ENCODE measurements at places on chromosomes 6 and 20.

GRCh38 chr6:145137425-145137824 is 597.9 kb downstream of the EPM2A start:
- no peak for DNase-seq

- DNase-seq: no peak
Observed at GRCh38 chr6:158634695-158635426, 9.7 kb downstream of the DYNLT1 start.

DNA sequence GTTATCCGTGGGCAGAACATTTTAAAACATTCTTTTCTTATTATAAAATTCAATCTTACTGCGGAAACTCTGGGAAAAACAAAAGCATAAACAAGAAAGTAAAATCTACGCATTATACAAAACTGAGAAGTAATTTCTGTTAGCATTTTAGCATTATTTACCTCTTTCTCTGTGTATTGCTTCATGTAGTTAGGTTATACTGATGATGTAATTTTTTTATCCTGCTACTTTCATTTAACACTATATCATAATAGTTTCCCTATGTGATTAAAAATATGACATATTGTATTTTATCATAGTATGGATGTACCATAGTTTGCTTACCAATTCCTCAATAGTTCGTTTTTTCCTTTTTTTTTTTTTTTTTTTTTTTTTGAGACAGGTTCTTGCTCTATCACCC is 4.2 kb upstream of the GCNT2 start:
- DNase-seq: no peak

- no peak for DNase-seq
Observed at GRCh38 chr20:22984606-22985005, 50.5 kb upstream of the SSTR4 start.

- no peak for DNase-seq
Observed at GRCh38 chr6:105645958-105646357, 243.1 kb upstream of the PREP start.

- DNase-seq: no peak
Observed at GRCh38 chr6:149560736-149561135, 5.4 kb upstream of the GINM1 start.

DNA sequence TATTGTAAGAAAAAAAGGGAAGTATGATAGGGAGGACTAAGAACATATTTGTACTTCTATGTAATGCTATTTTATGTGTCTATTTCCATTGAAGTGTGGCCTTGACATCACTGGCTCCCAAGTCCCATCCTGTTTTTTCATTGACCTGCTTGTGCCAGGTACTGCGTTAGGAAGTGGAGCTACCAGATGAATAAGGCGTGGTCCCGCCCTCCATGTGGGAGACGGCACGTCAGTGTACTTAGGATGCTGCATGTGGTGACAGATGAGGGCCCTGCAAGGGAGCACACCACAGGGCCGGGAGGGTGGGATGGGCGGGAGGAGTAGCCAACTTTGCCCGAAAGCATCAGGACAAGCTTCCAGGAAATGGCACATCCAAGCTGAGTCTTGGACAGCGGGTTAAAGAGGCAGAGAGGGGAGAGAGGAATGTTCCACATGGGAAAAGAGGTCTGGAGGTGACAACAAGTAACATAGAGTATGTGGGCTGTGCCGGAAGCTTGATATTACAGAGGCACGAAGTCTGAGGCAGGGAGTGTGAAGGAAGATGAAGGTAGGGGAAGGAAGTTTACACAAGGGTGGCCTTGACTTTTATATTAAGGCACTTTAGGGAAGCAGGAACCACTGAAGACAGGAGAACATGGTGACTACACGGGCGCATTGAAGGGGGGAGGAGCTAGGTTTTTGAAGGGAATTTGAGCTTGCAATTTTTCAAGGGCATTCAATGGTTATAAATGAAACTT is 140.6 kb downstream of the MTHFD1L start:
- no peak for DNase-seq

- DNase-seq: no peak
Observed at GRCh38 chr6:53758496-53758895, 36.3 kb upstream of the LRRC1 start.

- no peak for DNase-seq
Observed at GRCh38 chr6:35470663-35471120, 2.5 kb downstream of the RPL10A start.

DNA sequence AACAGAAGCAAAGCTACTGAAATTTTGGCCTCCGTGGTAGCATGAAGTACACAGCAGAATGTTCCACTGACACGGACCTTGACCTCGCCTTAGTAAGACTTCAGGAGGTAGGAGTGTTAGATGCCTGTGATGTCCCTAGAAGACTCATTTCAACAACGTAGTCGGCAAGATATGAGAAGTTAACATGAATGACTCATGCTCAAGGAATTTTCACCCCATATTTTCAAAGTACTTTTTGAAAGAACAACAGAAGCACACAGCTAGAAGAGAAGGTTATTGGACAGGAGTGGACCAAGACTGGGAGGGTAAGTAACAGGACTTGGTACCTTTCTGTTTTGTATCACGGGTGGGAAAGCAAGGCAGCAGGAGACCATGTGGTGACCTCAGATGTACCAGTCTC is 78.0 kb downstream of the DZANK1 start:
- DNase-seq: no peak

- DNase-seq: no peak
Observed at GRCh38 chr6:105509506-105510331, 106.8 kb upstream of the PREP start.

GRCh38 chr20:55893031-55893430 is 112.3 kb downstream of the CBLN4 start:
- DNase-seq: no peak

- no peak for DNase-seq
Observed at GRCh38 chr6:102038964-102039363, 645.5 kb downstream of the GRIK2 start.

DNA sequence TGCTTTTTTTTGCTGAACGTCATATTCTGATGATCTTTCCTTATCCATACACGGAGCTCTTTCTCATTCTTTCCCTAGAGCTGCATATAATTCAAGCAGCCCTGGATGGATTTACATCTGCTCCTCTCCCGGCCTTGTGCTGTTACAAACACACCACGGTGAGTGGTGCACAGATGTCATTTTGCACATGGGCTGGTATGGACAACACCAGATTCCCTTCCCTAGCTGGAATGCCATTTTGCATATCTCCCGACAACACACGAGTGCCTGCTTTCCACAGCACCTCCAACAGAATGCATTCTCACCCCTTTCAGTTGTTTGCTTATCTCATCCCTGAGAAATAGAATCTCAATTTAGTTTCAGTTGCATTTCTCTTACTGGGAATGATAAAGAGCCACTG is 69.5 kb upstream of the AFDN start:
- DNase-seq: no peak

- DNase-seq: no peak
Observed at GRCh38 chr20:42549496-42549895, 640.2 kb downstream of the PTPRT start.

DNA sequence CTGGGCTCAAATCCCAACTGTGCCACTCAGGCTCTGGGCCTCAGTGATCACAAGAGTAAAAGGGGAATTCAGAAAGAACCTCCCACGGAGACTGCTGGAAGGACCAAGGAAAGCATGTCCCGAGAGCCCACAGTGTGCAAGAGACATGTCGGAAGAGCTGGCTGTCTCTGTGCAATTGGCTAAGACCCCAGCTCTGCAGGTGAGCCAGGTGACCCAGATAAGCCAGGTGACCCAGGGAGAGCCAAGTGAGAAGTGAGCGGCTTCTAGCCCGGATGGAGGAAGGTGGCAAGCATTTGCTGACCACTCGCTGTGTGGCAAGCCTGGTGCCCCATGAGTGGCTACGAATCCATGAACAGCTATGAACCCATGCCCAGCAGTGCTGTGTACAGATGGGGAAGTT is 59.1 kb downstream of the RIPOR3 start:
- DNase-seq: no peak

- no peak for DNase-seq
Observed at GRCh38 chr20:2301164-2301622, 5.4 kb downstream of the TGM3 start.

- no peak for DNase-seq
Observed at GRCh38 chr6:38982470-38982869, 66.1 kb upstream of the GLP1R start.
